Suprapubic skin (tissue), 4 donors: ENCODE measurements at places on chromosomes 11 and 22.
A peak's percentile ranks its signal among the peaks of the same experiment; 100 is the strongest.

DNA sequence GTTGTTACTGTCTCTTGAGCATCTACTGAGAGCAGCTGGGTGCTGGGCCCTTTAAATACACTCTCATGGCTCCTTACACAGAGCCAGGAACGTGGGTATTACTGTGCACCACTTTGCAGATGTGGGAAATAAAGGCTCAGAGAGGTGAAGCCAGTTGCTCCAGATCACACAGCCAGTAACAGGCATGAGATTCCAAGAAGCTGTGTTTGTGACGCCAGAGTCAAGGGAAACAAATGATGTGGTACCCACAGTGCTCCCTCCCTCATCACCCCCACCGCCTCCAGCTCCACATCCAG is 1.4 kb upstream of the PRDM11 start:
- no peak for DNase-seq

GRCh38 chr11:72243173-72244059 is 560 bp downstream of the PHOX2A start:
- DNase-seq, result no peak

DNA sequence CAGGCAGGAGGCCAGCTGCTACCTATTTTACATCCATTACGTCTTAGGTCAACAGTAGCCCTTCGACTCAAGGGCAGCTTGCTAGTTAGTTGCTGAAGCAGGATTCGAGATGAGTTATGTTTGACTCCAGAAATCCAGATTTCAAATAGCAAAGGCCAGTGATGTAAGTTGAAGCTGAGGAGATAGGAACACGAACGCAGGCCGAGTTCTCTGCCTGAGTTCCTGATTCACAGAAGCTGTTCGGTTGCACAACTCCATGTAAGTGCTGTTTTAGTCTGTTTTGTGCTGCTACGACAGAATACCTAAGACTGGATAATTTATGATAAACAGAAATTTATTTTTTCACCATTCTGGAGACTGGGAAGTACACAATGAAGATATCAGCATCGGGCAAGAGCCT is 111.2 kb downstream of the SLC1A2 start:
- no peak for DNase-seq

DNA sequence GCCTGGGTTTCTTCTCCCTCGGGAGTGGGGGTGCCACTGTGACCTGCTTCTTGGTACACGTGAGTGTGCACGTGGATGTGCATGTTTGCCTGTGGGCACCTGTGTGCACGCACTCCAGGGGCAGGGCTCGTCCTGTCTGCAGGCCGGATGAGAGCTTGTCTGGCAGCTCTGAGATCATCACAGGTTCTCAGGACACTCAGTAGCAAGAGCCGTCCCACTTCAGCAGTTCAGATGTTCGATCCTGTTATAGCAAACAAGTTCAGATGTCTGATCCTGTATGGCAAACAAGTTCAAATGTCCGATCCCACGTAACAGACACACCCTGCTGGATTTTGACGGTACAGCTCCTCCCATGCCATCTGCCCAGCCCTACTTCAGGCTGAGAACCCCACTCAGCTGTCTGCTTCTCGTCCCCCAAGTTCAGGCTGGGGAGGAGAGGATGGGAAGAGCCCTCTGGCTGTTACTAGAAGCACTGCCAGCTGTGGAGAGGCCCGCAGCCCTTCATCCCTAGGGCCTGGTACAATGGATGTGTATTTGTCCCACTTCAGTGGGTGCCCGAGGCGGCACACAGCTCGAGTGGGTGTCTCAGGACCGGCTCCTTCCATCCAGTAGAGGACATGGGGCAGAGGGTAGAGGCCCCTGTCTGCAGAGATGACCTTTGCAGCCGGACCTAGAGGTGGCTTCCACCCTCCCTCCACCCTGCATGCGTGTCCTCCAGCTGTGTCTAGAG is 1126.9 kb downstream of the BRD1 start:
- DNase-seq, result no peak

GRCh38 chr22:44348971-44349560 is 36.3 kb upstream of the SHISAL1 start:
- DNase-seq, result no peak

- no peak for DNase-seq
Measured at GRCh38 chr11:96758957-96759356, 369.1 kb downstream of the JRKL start.

GRCh38 chr11:114148013-114148382 is 88.5 kb downstream of the ZBTB16 start:
- no peak for DNase-seq

GRCh38 chr11:8205566-8205965 is 36.7 kb upstream of the RIC3 start:
- DNase-seq, result peak; percentile 56

DNA sequence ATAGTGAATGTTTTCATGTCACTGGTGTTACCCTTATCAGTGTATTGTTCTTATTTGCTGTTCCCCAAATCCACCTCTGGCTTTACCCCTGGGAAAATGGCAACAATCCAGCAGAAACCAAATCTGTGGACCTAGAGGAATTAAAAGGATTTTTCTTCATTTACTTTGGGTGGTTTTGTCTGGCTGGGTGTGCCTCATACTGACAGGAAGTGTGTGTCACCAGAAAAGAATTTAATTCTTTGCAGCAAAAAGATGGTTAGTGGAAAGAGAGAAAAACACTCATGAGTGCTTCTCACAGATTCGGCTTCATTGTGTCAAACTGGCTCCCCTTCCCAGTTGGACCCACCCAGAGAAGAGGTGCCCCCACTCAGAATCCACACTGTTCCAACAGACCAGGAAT is 38.9 kb downstream of the FZD4 start:
- no peak for DNase-seq

GRCh38 chr11:80297858-80298632 is 857.2 kb upstream of the TENM4 start:
- DNase-seq, result no peak

DNA sequence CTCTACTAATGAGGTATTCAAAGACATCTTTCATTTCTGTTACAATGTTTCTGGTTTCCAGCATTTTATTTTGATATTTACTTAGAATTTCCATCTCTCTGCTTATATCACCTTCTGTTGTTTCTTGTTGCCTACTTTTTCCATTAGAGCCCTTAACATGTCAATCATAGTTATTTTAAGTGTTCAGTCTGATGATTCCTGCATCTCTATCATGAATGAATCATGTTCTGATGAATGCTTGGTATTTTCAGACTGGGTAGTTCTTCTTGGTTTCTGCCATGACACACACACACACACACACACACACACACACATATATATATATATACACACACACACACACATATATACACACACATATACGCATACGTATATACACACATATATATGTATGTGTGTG is 486.4 kb upstream of the ISX start:
- DNase-seq, result no peak

- DNase-seq, result no peak
Measured at GRCh38 chr11:66181632-66182315, 86.7 kb upstream of the RAB1B start.

DNA sequence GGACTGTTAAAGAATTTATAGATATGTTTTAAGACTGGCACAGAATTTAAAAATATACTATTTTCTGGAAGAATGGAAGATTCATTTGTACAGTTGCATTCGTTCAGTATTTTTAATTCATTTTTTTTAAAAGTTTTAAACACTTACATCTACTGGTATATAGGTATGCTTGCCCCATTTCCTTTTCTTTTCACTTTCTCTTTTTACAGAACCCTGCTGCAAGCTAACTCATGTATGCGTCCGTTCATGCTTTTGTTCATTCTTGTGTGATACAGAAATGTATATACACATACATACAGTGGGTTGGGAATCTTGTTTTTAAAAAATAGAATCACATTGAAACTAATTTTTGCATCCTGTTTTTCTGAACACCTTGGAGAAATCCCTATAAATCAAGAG is 31.0 kb downstream of the PACS1 start:
- no peak for DNase-seq

- DNase-seq, result no peak
Measured at GRCh38 chr11:62152245-62153086, 28.7 kb downstream of the INCENP start.

DNA sequence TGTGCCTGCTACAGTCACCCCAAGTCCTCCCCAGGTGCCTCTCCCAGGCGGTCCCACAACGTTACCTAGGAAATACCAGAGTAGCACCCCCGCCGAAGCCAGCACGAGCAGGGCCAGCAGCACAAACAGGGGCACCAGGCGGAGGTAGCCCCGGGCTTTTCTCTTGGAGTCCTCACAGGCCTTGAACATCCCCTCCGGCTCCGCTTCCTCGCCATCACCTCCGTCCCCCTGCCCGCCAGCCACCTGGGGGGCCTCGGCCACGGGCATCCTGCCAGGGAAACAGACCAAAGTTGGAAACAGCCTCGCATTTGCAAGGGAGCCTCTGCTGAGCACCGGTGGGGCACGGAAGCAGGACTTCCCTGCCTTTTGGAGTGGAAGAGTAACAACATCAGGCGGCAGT is 6.4 kb downstream of the TMPRSS6 start:
- DNase-seq, result no peak

GRCh38 chr22:23246982-23247766 is 66.9 kb downstream of the BCR start:
- no peak for DNase-seq
